Femur (tissue), 1 donor: ENCODE measurements at places on chromosomes 12 and 14.

DNA sequence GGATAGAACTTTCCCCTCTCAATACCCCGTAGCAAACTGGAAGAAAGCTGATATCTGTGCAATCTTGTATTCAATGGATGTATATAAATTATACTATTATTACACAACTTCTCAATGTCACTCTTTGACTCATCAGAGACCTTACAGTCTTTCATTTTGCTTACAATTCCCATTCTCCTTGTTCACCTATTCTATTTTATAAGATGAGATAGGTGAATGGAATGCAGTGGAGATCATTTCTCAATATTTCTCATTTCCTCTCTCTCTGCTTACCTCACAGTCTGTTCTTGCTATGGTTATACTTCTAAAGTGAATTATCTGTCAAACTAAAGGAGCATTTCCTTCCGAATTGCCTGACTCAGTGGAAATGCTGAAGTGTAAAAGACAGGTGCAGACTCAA lies 14.9 kb downstream of the FOXA1 start:
- no peak for DNase-seq

DNA sequence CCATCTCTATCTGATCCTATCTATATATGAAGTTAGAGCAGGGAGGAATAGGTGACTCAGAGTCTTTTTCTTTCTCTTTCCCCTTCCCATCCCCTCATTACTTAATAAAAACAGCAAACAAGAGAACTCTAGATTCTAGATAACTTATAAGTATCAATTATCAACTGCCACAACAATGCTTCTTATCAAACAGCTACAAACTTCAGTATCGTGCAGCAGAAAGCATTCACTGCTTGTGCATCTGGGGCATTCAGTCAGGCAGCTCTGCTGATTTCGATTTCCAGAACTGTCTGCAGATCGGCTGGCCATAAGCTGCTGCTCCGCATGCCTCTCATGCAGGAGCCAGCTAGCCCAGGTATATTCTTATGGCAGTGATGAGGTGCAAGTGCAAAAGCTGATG lies 19.4 kb downstream of the A2ML1 start:
- DNase-seq = no peak

GRCh38 chr12:3152011-3152511 lies 74.9 kb downstream of the TSPAN9 start:
- peak; percentile 58 for DNase-seq

DNA sequence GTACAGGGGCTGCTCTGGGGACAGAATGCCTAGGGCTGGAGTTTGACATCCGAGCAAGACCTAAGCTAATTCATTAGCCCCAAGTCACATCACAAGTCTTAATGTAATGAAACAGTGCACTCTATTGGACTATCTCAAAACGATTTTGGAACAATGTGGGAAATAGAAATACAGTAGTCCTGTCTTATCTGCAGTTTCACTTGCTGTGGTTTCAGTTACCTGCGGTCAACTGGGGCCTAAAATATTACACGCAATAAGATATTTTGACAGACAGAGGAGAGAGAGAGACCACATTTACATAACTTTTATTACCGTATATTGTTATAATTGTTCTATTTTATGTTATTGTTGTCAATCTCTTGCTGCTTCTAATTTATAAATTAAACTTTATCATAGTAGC lies 21.1 kb downstream of the MOAP1 start:
- no peak for DNase-seq
